Thoracic aorta (tissue), 2 donors: ENCODE measurements at places on chromosomes 5 and 9.

- no peak for DNase-seq
Observed at GRCh38 chr5:178304016-178304415, 71.4 kb upstream of the PHYKPL start.

- DNase-seq = no peak
Observed at GRCh38 chr5:132961887-132962286, 1.5 kb downstream of the AFF4 start.

GRCh38 chr5:77214151-77214550, 3.7 kb downstream of the PDE8B start:
- DNase-seq = no peak

- DNase-seq = no peak
Observed at GRCh38 chr9:78714576-78714975, 417.7 kb downstream of the PSAT1 start.

- DNase-seq = no peak
Observed at GRCh38 chr9:114472765-114473446, 32.4 kb downstream of the WHRN start.
